ENCODE measurements at places on chromosomes 6 and 20.
A peak's percentile ranks its signal among the peaks of the same experiment; 100 is the strongest.

GRCh38 chr6:100347901-100348550, 116.7 kb downstream of the SIM1 start:
- peak; percentile 5 for DNase-seq

GRCh38 chr20:12012241-12013222, 94.8 kb downstream of the BTBD3 start:
- DNase-seq, result peak; percentile 79

- DNase-seq, result no peak
Observed at GRCh38 chr6:74280130-74280692, 584.2 kb downstream of the CD109 start.

- peak; percentile 60 for DNase-seq
Observed at GRCh38 chr6:83055366-83055964, 10.2 kb downstream of the UBE3D start.

DNA sequence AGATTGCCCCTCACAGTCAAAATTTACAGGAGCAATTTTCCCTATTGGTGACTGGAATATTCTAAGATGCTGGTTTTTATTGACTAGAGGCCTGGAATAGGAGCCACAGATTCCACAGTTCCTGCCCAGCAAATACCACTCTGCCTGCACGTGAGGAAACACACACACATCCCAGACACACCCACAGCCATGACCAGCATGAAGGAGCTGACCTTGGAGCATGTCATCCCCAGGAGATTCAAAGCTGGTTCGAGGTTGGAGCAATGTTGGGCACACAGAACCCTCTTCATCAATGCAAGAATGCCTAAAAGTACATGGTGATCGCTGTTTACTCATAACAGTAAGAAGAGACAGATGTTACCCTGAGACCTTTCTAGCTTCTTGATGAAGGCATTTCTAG, 244.6 kb upstream of the FOXQ1 start:
- no peak for DNase-seq

GRCh38 chr6:121726596-121726995, 291.1 kb downstream of the GJA1 start:
- DNase-seq, result peak; percentile 39

Measured in suppressor macrophage treated with lipopolysaccharide for 1 hour (primary cell).